ENCODE measurements at places on chromosomes 7 and 10.

GRCh38 chr10:115084277-115084850 is 8.8 kb upstream of the ATRNL1 start:
- DNase-seq = no peak

DNA sequence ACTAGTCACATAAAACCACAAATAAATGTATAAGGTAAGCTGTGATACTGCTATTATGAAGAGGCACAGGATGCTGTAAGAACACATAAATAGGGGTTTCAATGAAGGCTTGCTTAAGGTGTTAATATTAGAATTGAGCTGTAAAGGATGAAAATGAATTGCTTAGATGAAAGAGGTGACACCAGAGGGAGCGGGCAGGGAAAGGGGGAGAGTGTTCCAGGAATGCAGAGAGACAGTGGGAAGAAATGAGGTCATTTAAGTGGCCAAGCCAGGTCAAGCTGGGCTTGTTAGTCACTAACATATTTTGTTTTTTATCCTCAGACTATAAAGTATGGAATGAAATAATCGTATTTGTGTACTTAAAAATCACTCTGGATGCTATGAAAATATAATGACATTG is 193.5 kb downstream of the NRG3 start:
- no peak for DNase-seq

DNA sequence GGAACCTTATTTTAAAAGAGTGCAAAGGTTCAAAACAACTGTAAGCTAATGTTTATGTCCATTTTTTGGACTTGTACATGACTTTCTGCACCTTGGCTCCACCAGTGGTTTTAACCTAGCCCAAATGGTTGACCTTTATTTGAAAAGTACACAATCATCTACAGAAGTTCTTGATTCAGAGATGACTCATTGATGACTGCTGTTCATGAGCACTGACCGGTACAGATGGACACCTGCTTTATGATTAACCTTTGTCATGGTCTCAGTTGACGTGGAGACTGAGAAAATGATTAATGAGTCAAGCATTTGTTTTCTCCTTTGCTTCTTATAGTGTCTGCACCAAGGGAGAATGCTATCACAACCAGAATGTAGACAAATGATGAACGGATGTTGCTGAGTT is 55.7 kb upstream of the PTER start:
- DNase-seq = no peak

DNA sequence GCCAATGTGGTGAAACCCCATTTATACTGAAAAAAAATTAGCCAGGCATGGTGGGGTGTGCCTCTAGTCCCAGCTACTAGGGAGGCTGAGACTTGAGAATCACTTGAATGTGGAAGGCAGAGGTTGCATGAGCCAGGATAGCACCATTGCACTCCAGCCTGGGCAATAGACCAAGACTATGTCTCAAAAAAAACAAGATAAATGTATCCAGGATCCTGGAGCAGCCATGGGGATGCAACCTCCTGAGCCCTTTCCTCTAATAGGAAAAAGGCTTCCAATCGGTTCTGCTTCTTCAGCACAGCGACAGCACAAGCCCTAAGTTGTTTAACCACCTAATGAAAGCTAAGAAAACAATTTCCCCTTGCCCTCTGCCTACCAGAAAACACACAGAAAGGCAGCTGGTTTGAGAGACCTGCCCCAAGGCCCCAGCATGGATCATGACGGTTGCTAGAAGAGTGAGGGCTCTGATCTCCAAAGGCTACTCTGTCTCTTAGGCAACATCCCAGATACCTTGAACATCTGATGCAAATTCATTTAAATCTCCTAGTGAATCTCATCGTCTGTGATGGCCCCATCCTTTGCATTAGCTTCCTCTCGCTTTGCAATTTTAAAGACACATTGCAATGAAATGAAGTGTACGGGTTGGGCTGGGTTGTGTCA is 220.8 kb downstream of the ARHGAP21 start:
- DNase-seq = no peak

DNA sequence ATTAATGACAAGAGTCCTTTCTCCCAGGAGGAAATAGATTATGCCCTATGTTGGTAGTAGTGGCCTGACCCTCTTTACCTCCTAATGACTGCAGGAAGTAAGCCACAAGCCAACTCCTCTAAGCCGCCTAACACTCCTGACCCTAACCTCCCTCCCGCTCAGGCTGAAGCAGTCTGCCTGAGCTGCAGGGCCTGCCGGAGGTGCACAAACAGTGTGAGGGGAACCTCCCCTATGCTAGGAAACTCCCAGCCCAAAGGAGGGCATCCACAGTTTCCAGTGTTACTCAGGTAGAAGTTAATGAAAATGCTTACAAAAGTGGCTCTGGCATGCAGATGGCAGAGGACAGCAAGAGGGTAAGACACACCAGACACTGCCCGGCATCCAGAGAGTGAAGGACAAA is 294.4 kb upstream of the GALNT17 start:
- no peak for DNase-seq

DNA sequence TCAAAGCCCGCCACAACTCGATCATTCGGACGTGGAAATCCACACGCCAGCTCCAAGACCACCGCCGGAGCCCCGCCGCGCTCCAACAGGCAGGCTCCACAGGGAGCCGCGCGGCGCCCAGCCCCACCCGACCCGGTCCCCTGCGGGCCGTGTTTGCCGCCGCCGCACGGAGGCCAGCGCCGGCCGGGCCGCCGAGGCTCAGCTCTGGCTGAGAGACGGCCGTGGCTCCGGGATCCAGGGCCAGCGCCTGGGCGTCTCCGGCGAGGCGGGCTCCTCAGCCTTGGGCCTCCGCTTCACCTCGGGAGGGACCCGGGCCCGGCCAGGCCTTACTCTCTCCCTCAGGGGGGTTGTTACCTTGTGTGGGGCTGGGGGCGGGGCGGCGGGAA is 333 bp downstream of the SMNDC1 start:
- no peak for DNase-seq

All from CD4-positive, alpha-beta T cell treated with Interleukin-17A for 4 hours (primary cell).